ENCODE measurements at places on chromosomes 16 and 17. TPM values are rescaled to one million over a fixed set of nuclear protein-coding genes. Genes with fewer than 3 reads are reported as not detected.

DNA sequence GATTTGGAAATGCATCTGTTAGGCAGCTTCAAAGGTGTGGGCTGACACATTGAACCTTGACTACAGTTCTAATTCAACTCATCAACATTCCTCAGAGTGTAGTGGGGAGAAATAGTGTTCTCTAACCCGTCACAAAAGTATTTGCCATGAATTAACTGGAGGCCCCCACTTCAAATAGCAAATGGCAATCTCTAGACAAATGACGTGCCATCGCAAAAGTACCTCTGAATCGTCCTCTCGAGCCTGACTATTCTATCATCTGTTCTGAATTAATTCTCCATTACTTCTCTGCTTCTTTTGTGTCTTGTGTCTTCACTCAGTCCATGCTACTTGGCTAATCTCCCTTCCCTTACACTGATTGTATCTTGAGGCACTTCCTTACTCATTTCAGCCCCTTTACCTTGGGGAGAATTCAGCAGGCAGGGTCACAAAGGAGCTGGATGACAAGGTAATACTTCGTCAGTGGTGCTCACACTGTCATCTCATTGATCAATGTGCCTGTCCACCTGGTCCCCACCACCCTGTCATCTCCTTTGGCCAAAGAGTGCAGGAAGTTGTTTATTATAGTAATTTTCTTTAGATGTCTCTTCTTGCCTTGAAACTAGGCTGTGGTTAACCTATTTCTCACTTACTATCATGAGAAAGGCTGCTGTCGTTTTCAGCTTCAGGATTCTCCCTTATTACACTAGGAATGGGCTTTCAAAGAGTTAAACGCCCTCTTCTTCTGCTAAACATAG is 108.4 kb downstream of the SYCE1L start:
- no peak overlapping the region for H3K4me3 ChIP-seq
- H3K27me3 ChIP-seq, result peaks cover 31% of the 10 kb centered on the region
- no peak overlapping the region for H3K27ac ChIP-seq

- H3K4me1 ChIP-seq, result no peaks in the 10 kb centered on the region
- H3K27me3 ChIP-seq, result peaks cover 22% of the 10 kb centered on the region
- no peak for DNase-seq
- H3K27ac ChIP-seq, result no peak overlapping the region
- no peak overlapping the region for H3K4me3 ChIP-seq
Observed at GRCh38 chr16:77373726-77374125, 61.1 kb downstream of the ADAMTS18 start.

GRCh38 chr17:50149417-50150353 is 792 bp downstream of the PPP1R9B start:
- peak; percentile 66 for DNase-seq
- H3K4me3 ChIP-seq, result peak overlapping the region; percentile 86
- peaks cover 22% of the 10 kb centered on the region for H3K36me3 ChIP-seq
- no peaks in the 10 kb centered on the region for H3K27me3 ChIP-seq
- H3K4me1 ChIP-seq, result peaks cover 47% of the 10 kb centered on the region
- peak overlapping the region; percentile 98 for H3K27ac ChIP-seq

- H3K36me3 ChIP-seq, result no peaks in the 10 kb centered on the region
- H3K4me3 ChIP-seq, result no peak overlapping the region
- H3K27me3 ChIP-seq, result peaks cover 31% of the 10 kb centered on the region
- H3K27ac ChIP-seq, result no peak overlapping the region
- no peak for DNase-seq
Observed at GRCh38 chr16:25895380-25895779, 203.6 kb downstream of the HS3ST4 start.

DNA sequence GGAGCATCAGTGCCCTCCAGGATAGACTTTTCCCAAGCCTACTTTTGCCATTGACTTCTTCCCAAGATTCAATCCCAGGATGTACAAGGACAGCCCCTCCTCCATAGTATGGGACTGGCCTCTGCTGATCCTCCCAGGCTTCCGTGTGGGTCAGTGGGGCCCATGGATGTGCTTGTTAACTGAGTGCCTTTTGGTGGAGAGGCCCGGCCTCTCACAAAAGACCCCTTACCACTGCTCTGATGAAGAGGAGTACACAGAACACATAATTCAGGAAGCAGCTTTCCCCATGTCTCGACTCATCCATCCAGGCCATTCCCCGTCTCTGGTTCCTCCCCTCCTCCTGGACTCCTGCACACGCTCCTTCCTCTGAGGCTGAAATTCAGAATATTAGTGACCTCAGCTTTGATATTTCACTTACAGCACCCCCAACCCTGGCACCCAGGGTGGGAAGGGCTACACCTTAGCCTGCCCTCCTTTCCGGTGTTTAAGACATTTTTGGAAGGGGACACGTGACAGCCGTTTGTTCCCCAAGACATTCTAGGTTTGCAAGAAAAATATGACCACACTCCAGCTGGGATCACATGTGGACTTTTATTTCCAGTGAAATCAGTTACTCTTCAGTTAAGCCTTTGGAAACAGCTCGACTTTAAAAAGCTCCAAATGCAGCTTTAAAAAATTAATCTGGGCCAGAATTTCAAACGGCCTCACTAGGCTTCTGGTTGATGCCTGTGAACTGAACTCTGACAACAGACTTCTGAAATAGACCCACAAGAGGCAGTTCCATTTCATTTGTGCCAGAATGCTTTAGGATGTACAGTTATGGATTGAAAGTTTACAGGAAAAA is 9.7 kb upstream of the CYLD start:
- no peak for DNase-seq
- no peak overlapping the region for H3K27ac ChIP-seq
- H3K27me3 ChIP-seq, result no peaks in the 10 kb centered on the region
- peaks cover 25% of the 10 kb centered on the region for H3K4me1 ChIP-seq
- peaks cover 9% of the 10 kb centered on the region for H3K36me3 ChIP-seq

- DNase-seq, result no peak
- H3K36me3 ChIP-seq, result no peaks in the 10 kb centered on the region
- H3K27me3 ChIP-seq, result peaks cover 11% of the 10 kb centered on the region
Observed at GRCh38 chr17:72135546-72136325, 14.9 kb downstream of the SOX9 start.

DNA sequence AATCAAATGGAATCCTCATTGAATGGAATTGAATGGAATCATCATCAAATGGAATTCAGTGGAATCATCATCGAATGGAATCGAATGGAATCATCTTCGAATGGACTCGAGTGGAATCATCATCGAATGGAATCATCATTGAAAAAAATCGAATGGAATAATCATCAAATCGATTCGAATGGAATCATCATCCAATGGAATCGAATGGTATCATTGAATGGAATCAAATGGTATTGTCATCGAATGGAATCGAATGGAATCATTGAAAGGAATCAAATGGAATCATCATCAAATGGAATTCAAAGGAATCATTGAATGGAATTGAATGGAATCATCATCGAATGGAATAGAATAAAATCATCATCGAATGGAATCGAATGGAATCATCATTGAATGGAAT is 619.3 kb downstream of the TP53TG3F start:
- no peak for DNase-seq
- no peaks in the 10 kb centered on the region for H3K4me1 ChIP-seq
- no peaks in the 10 kb centered on the region for H3K36me3 ChIP-seq
- no peak overlapping the region for H3K27ac ChIP-seq

GRCh38 chr16:4699046-4699556 is 5.7 kb downstream of the NUDT16L1 start:
- H3K4me3 ChIP-seq, result no peak overlapping the region
- H3K36me3 ChIP-seq, result no peaks in the 10 kb centered on the region
- H3K4me1 ChIP-seq, result no peaks in the 10 kb centered on the region
- no peaks in the 10 kb centered on the region for H3K27me3 ChIP-seq
- no peak for DNase-seq

DNA sequence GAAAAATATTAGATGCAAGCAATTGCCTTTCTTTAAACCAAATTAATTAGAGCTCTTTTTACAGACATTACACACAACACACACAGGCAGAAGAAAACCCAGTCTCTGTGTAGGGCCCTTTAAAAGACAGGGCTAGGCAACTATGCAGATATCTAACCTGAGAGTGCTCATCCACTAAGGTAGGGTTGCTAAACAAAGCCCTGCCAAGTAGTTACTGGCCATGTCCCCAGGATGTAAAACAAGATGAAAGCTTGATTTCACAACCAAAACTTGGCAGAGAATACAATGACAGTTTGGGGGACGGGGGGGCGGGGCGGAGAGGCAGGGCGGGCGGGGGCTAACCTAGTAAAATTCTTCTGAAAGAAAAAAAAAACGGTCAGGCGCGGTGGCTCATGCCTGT is 669.0 kb upstream of the CA10 start:
- H3K27ac ChIP-seq, result no peak overlapping the region
- no peaks in the 10 kb centered on the region for H3K36me3 ChIP-seq
- no peak for DNase-seq
- H3K4me3 ChIP-seq, result no peak overlapping the region

DNA sequence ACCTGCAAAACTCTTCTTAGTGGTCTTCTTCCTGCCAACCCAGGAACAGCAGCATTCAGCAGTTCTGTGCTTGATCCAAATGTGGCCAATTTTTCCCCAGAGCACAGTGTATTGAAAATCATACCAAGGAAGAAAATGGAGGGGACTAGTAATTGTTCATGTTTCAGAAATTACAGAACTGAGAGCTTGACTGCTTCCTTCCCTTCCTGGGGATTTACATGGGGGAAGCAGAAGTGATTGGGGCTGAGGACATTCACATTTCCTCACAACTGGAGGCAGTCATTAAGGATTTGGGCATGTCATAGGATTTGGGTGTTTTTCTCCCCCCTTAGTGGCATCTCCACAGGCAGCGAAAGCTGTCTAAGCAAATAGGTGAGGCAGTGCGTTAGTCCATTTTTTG is 19.7 kb downstream of the CIITA start:
- no peaks in the 10 kb centered on the region for H3K27me3 ChIP-seq
- peak overlapping the region; percentile 85 for H3K27ac ChIP-seq
- H3K36me3 ChIP-seq, result peaks cover 55% of the 10 kb centered on the region
- peak overlapping the region; percentile 79 for H3K4me3 ChIP-seq

DNA sequence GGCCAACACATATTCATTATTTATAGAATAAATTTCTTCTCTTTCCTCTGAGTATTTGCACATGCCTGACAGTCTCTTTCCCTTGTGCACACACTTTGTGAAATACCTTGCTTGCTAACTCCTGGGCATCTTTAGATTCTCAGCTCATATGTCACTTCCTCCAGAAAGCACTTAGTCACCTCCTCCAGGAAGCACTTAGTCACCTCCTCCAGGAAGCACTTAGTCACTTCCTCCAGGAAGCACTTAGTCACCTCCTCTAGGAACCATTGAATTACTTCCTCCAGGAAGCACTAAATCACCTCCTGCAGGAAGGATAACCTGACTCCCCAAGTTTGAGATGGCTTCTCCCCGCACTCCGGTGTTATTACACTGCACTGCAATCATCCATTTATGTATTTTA is 462.5 kb upstream of the EEF2KMT start:
- no peaks in the 10 kb centered on the region for H3K36me3 ChIP-seq
- peaks cover 5% of the 10 kb centered on the region for H3K27me3 ChIP-seq

DNA sequence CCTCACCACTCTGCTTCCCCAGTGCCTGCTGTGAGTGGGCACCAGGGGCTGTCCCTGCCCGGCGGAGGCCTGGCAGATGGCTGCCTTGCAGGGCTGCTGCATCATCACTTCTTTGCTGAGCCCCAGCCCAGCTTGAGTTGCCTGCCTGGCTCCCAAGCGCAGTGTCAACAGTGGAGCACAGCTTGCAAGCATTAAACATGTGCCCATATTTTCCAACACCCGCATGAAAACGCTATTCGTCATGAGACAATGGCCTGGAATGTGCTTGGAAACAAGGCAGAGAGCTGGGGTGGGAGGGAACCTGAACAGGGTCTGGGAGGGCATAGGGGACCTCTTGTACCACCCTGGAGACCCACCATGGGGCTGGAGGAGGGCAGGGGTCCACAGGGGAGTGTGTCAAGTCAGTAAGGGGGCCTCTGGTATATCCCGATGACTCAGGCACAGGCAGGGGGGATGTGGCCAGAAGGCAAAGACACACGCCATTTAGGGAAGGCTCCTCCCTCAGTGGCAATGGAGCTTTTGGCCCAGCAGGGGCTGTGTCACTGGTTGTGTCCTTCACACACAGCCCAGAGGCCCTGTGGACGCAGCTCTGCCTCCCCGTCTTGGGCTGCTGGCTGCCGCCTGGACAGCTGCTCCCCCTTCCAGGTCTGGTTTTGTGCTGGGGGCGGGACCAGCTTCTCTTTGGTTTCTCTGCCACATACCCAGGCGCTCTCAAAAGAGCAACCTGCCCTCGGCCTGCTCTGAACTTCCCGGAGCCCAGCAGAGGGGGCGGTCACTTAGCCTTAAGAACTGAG is 17.4 kb upstream of the MTSS2 start:
- no peak overlapping the region for H3K4me3 ChIP-seq
- H3K4me1 ChIP-seq, result peaks cover 5% of the 10 kb centered on the region
- H3K36me3 ChIP-seq, result peaks cover 6% of the 10 kb centered on the region
- DNase-seq, result no peak

GRCh38 chr16:82628711-82629110 is 1.9 kb downstream of the CDH13 start:
- peaks cover 3% of the 10 kb centered on the region for H3K4me1 ChIP-seq
- H3K27me3 ChIP-seq, result peaks cover 64% of the 10 kb centered on the region
- DNase-seq, result no peak

DNA sequence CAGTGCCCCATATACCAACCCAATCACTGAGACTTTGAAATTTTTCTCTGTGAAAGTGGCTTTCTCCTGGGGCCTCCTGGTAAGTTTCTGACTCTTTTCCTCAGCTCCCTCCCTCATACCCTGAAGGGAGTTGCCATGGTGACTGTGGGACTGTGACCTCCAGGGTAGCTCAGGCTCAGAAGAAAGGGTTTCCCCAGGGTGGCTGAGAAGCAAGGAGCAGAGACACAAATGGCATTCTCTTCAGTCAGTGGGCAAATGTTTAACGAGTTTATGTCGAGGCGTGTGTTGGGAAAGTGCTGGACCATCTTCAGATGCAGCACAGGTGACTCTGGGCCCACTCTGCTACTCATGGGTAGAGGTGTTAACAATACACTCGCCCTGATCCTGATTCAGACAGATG is 46.8 kb downstream of the MRPS23 start:
- peaks cover 4% of the 10 kb centered on the region for H3K4me1 ChIP-seq
- H3K27ac ChIP-seq, result no peak overlapping the region
- peaks cover 8% of the 10 kb centered on the region for H3K36me3 ChIP-seq
- no peak overlapping the region for H3K4me3 ChIP-seq

Gene SLFN12
- 1.6 TPM for polyA plus RNA-seq

Gene UNC45B
- not detected for polyA plus RNA-seq

Gene OTOP3
- polyA plus RNA-seq, result not detected

Gene SSTR5
- polyA plus RNA-seq, result not detected

Gene CLEC19A
- not detected for polyA plus RNA-seq

Gene KLHL10
- not detected for polyA plus RNA-seq

Gene EXOC3L1
- polyA plus RNA-seq, result not detected
